ENCODE measurements at places on chromosomes 11 and 22. TPM values are rescaled to one million over a fixed set of nuclear protein-coding genes. Genes with fewer than 3 reads are reported as not detected.
A peak's percentile ranks its signal among the peaks of the same experiment; 100 is the strongest.

- ATAC-seq: no peak
Observed at GRCh38 chr11:39917256-39917655, 1542.2 kb downstream of the LRRC4C start.

PKNOX2 gene
- total RNA-seq: 2.6 TPM

RFPL1 gene
- total RNA-seq: not detected

DNA sequence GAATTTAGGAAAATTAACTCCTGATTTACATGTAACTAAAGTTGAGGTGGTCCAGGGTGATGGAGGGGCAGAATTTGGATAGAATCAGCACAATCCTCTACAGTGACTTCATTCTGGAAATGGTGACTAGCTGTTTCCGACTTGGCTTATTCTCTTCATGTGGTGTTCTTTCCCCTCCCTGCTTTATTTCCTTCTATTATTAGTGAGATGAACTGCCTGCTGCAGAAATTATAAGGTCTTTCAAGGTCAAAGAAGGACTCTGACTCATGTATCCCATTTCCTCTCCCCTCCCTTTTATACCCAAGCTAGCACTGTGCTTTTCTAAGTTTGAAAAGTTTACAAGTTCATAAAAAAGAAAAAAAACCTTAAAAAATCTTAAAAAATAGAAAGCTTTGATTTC lies 12.2 kb upstream of the MRPL17 start:
- ATAC-seq: peak; percentile 84

ISX gene
- not detected for total RNA-seq

OR6T1 gene
- total RNA-seq: not detected

KRTAP5-10 gene
- total RNA-seq: not detected

GRCh38 chr11:121464352-121464946 lies 11.7 kb upstream of the SORL1-AS1 start:
- peak; percentile 78 for ATAC-seq

SWAP70 gene
- total RNA-seq: 32.2 TPM

- ATAC-seq: no peak
Observed at GRCh38 chr11:67213178-67213621, 53.1 kb upstream of the GRK2 start.

TNNT3 gene
- 1.7 TPM for total RNA-seq

DNA sequence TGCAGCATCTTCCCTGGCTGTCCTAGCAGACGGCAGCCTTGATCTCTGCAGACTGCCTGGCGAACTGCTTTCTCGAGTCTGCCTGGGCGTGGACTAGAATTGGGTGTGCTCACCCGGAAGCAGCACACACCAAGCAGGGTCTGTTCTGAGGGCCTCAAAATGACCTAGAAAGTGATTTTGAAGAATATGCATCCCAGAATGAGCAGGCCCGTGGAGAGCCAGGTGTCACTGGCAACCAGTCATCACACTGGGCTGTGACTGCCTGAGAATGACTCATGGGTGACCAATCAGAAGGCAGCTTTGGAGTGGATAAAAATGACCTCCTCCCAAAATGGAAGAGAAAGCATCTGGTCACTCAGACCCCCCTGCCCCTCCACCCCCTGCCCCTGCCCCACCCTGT lies 114.9 kb upstream of the NECTIN1 start:
- no peak for ATAC-seq

LARGE2 gene
- not detected for total RNA-seq

GRCh38 chr11:30089921-30090320 lies 73.1 kb upstream of the KCNA4 start:
- no peak for ATAC-seq

PGR gene
- 5.1 TPM for total RNA-seq

PARVG gene
- total RNA-seq: 7.0 TPM

GRCh38 chr11:62835336-62835735 lies 2.7 kb upstream of the TEX54 start:
- ATAC-seq: no peak

RCE1 gene
- 9.5 TPM for total RNA-seq

DNA sequence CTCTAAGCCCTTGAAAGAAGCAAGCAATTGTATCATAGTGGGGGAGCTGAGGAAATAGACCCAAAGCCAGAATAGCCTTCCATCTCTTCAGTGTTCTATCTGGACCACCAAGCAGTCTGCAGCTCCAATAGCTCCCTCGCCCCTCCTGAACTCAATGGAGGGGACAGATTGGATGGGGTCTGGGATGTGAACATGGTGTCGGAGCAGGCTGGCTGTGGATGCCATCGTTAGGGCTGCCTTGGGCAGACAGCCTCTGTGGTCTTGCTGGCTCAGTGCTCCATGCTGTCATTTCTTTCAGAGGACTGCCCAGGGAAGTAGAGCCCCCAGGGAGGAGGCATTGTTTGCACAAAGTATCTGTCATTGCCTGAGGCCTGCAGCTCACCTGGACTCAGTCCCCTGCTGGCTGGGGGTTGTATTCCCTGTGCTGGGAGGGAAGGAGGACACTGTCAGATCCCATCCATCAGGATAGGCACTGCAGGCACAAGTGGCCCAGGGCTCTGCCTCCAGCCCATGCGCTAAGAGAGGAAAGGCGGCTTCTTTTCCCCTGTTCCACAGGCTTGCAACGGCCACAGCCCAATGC lies 537.7 kb downstream of the BUD13 start:
- no peak for ATAC-seq

- no peak for ATAC-seq
Observed at GRCh38 chr11:102882389-102883024, 7.7 kb upstream of the MMP12 start.

DNA sequence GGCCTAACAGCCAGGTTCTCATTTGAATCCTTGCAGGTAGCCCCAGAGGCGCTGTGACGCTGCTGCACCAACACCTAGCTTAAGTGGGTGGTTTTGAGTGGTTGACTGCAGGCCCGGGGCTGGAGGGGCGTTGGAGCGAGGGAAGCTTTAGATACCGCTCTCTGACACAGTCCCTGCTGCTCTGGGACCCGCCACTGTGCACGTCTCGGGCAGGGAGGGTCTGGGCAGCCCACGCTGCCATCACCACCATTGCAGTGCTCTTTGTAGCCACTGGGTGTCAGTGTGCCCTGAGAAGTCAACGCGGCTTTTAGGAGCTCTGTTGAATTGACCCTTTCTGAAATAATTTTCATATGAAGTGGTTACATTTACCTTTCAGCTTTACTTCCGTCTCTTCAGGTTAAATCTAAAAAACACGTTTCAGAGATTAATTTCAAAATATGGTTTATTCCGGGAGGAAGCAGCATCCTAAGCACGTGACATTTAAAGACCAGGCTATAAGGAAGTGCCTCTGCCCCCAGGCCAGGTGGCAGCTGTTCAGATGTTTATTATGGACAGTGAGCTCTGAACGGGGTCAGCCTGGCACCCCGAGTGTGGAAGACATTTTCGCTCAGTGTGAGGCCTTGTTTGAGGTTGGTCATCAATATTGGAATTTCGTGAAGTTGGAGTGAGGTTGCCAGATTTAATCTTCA lies 30.9 kb upstream of the PARVB start:
- peak; percentile 66 for ATAC-seq

GRCh38 chr22:40410272-40410671 lies 39.9 kb downstream of the SGSM3 start:
- ATAC-seq: no peak

DNA sequence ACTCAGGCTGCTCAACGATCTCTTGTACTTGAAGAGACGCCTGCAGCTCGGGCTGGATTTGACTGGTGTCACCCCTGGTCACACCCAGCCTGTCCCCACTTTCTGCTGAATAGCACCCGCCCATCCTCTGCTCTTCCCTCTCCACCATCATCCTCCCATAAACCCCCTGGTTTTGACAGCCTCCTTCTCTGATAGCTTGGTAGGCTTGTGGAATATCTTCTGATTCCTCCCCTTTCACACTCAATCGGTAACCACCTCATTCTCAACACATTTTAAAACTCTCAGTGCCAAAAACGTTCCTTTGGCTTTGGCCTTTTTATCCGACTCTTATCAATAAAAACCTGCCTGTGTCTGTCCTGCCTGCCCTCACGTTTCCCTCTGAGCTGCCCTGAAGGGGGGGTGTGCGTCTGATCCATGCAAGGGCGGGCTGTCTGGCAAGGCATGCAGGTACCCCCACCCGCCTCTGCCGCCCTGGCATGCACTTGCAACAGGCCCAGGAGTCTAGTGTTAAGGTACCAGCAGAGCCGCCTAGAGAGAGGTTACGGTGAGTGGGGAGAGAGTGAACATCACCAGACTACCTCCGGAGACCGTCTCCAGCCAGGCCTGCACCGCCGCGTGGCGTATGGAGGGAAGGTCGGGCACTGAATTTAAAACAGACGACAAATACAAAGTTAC lies 51.7 kb upstream of the BID start:
- no peak for ATAC-seq

ANO5 gene
- 21.5 TPM for total RNA-seq

PRG2 gene
- total RNA-seq: not detected

DNA sequence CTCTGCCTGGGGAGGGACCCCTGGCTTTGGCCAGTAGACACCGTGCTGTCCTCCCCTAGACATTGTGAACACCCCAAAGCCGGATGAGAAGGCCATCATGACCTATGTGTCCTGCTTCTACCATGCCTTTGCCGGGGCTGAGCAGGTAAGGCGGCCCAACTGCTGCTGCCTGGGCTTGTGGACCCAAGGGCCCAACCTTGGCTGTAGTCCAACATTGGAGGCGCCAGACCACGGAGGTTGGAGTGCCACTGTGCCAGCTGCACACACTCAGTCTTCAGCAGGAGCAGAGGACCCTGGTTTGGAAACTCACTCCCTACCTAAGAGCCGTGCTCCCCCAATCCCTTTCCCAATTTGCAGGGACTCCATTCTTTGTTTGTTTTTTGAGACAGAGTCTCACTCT lies 9.4 kb downstream of the ACTN3 start:
- no peak for ATAC-seq

DNA sequence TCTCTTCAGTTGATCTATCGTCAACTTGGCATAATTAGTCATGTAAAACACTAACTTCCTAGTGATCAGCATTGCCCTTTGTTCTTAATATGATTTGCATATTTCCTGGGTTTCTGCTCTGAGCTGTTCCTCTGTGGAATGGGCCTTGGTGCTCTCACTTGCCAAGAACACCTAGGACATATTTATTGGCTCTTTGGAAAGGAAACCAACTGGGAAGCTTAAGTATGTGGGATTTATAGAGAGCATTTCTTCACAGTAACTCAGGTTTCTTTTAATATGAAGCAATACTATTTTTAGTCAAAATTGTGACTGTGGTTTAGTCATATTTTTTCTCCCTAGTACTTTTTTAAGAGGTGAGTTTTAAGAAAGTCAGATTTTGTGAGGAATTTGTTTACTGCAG lies 28.8 kb downstream of the FAT3 start:
- no peak for ATAC-seq

- ATAC-seq: no peak
Observed at GRCh38 chr11:64718780-64719124, 4.2 kb downstream of the NRXN2 start.

GRCh38 chr11:14775897-14776296 lies 116.1 kb downstream of the CYP2R1 start:
- no peak for ATAC-seq

C22orf23 gene
- not detected for total RNA-seq

OR56A4 gene
- not detected for total RNA-seq

- ATAC-seq: no peak
Observed at GRCh38 chr11:73237471-73238290, 19.6 kb downstream of the P2RY2 start.

- no peak for ATAC-seq
Observed at GRCh38 chr11:132888226-132888625, 644.1 kb downstream of the OPCML start.

GRCh38 chr11:65556470-65557279 lies 1.5 kb downstream of the LTBP3 start:
- no peak for ATAC-seq

- ATAC-seq: no peak
Observed at GRCh38 chr11:71397331-71397860, 50.8 kb downstream of the DHCR7 start.

DNA sequence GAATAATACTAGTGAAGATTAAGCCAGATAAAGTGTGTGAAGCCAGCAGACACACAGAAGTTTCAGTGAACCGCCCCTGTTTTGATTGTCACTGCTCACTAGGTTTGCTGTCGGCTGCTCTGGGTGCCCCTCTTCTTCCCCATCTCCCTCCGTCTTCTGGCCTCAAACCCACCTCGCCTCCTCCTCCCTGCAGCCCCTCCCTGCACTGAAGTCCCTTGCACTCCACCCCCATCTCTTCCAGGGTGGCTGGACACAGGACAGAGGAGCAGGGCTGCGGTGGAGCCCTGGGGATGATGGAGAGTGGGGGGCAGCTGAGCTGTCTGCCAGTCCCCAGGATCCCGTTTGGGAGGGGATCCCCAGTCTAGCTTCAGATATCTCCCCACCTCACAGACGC lies 53.5 kb downstream of the CYTH4 start:
- no peak for ATAC-seq

DNA sequence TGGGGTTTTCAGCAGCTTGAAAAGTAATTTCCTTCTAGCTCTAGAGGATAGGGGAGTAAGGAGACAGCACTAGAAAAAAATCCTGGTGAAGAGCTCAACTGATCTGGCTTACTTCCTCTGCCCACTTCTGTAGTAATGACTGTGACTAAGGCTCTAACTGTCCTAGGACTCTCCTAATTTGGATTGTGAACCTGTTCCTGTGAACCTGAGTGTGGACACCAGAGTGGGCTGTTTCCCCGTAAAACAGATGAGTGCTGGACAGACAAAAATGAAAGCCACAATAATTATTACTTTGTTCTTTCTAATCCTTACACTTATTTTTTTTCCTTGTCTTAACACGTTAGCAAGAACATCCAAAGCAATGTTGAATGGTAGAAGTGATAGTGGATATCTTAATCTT lies 154.1 kb downstream of the AASDHPPT start:
- no peak for ATAC-seq

- no peak for ATAC-seq
Observed at GRCh38 chr11:75076671-75077070, 20.0 kb downstream of the OR2AT4 start.

MS4A14 gene
- 1.3 TPM for total RNA-seq

OR5T3 gene
- not detected for total RNA-seq

DNA sequence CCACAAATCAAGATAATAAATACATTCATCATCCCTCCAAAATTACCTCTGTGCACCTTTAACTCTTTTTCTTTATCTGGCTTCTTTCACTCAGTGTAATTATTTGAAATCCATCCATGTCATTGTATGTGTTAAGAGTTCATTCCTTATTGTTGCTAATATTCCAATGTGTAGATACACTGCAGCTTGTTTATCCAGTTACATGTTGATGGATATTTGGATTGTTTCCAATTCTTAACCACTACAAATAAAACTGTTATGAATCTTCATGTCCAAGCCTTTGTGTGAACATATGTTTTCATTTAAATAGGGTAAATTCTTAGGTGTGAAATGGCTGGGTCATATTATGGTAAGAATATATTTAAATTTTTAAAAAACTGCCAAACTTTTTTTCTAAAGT lies 323.3 kb upstream of the NCAM1 start:
- ATAC-seq: no peak

DNA sequence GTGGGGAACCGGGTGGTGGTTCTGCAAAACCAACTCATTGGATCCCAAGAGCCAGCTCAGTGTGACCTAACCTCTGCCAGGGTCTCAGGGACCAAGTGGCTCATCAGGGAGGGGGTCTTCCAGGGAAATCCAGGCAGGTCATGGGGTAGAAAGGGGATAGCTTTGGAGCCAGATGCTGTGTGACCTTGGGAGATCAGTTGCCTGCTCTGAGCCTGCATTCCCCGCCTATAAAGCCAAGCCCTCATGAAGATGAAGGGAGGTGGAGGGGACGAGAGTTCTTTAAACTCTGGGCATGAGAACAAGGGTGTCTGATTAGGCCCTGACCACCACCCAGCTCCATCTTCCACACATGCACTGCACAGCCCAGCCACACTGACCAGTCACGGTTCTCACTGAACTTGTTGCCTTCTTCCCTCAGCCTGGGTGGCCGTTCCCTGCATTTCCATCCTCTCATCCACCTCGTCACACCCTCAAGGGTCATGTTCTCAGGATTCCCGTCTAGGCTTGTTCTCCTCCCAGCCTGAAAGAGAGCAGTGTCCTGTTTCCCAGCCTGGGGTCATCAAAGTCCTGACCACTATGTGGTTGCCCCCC lies 475.5 kb downstream of the TBC1D22A start:
- ATAC-seq: no peak
